ENCODE measurements at places on chromosomes 7 and 10.
A peak's percentile ranks its signal among the peaks of the same experiment; 100 is the strongest.

DNA sequence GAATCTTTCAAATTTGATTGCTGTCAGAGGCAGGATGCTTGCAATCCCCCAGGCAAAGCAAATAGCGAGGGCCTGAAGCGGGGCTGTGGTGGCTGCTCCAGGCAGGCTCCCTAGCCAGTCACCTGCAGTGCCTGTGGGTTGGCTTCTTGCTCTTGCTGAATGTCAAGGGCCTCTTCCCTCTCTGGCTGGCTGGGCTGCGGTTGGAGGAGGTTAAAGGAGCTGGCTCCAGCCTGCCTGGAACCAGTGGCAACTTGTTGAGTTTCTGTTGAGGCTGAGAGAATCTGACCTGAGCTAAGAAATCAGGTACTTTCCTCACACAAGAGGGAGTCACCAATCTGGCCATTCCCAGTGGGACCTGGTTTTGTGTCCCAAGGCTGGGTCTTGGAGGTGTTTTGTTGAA, 134.7 kb downstream of the TMEM178B start:
- no peak for DNase-seq

GRCh38 chr10:33133557-33133956, 175.5 kb upstream of the ITGB1 start:
- DNase-seq, result no peak

- DNase-seq, result no peak
These were observed at the start of gene SLC29A4 for GRCh38 chr7:5282543-5283316. Gene SLC29A4, plus strand, starts transcription at chr7:5282943. Its CDS starts 4,874 bp downstream, at chr7:5287817.

GRCh38 chr7:84425702-84426259, 231.2 kb upstream of the SEMA3A start:
- DNase-seq, result no peak

- no peak for DNase-seq
These were observed 22.9 kb upstream of the AQP1 start for GRCh38 chr7:30888747-30889146.

GRCh38 chr7:101442426-101443070, 79.9 kb downstream of the COL26A1 start:
- peak; percentile 57 for DNase-seq

- DNase-seq, result no peak
These were observed 72.8 kb upstream of the PPIF start for GRCh38 chr10:79274279-79275104.

GRCh38 chr7:116899308-116899707, 36.9 kb downstream of the CAPZA2 start:
- no peak for DNase-seq

DNA sequence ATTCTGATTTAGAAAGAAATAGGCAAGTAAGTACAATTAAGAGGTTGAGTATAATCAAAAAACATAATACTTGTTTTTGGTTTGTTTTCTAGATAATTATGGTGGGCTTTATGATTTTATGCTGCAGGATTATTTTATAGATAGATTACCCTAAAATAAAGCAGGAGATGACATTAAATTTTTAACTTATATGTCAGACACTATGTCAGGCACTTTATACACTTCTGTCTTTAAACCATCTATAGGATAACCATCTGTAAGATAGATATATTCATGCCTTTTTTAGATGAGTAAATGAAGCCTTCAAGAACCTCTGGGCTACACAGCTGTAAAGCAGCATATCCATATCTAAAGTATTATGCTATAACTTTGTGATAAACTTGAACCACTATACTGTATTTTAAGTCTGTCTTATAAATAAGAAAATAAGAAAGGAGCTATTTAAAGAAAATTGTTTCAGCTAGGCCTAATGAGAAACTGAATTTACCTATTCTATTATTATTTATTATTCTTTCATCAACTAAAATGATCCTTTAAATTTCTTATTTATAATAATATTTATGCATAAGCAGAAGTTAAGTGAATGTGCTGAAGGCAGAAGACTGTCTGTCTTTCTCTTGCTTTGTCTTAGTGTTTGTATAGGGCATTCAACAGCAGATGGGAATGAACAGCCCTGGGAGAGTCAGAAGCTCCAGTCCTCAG, 94.0 kb downstream of the CPED1 start:
- DNase-seq, result no peak

GRCh38 chr7:69631131-69631530, 32.9 kb downstream of the AUTS2 start:
- DNase-seq, result no peak

DNA sequence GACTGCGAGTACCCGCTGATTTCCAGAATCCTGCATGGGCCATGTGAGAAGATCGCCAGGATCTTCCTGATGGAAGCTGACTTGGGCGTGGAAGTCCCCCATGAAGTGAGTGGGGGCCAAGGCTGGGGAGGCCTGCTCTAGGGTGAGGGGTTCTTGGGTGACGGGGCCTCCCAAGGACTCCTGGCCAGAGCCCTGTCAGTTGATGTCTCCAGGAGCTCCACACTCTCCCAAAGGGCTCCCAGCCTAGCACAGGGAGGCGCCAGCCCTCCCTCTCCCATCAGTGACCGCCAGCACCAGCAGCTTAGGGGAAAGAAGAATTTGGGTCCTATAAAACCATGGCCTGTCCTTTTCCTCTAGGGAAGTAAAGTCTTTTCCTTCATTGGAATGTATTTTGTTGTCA, 9.8 kb upstream of the ZNF22 start:
- no peak for DNase-seq

All from T-helper 2 cell (primary cell).